ENCODE measurements at places on chromosomes 4 and X.

DNA sequence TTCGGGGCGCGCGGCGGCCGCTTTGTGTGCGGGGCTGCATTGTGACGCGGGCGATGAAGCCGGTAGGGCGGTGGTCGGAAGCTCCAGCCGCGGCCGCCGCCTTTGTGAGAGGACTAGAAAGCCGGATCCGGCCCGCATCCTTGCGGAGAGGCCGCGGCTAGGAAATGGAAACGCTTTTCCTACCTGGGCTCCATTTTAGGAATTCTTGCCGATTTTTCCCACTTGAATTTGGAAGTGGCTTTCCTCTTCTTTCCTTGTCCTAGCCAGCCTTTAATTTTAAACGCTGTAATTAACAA is 708 bp downstream of the TMSB4X start:
- DNase-seq, result no peak

GRCh38 chrX:111649638-111650037 is 31.3 kb upstream of the ALG13 start:
- no peak for DNase-seq

GRCh38 chrX:71814123-71814912 is 51.2 kb downstream of the CXorf49B start:
- no peak for DNase-seq

DNA sequence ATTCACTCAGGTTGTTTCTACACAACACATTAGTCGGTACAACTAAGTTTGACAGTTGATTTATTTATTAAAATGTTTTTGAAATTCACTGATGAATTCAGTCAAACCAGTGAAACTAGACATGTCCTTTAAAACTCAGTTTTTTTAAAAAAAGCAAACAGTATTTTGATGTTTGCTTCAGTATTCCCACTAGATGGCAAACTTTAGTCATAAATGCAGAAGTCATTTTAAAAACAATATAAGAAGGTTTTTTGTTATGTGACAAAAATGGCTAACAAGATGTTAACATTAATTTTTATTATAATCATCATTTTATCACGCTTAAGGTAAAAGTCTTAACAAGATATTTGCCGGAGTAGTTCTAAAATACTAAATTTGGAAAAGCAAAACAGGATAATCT is 1337.8 kb upstream of the DIAPH2 start:
- DNase-seq, result no peak

GRCh38 chr4:138452826-138453225 is 210.7 kb upstream of the SLC7A11 start:
- DNase-seq, result no peak

DNA sequence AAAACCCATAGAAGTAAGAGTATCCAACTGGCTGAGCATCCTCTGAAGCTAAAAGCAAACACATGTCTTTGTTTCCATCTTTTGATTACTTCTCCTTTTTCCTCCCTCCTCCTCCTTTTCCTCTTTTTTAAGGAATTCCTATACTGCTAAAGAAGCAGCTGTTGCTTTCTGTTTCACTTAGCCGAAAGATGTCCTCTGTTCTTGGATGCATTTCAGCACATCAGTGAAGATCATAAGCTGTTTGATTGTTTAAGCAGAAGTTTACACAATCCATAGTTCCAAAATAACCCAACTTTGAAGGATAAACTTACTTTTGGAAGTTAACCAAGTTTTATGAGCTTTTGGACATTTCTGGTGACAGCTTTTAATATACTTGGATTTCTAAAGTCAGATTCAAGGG is 55.1 kb upstream of the TNIP3 start:
- DNase-seq, result no peak

GRCh38 chrX:40260146-40260747 is 162.5 kb upstream of the BCOR start:
- DNase-seq, result no peak

GRCh38 chrX:10079231-10079630 is 77.5 kb upstream of the CLCN4 start:
- no peak for DNase-seq

GRCh38 chrX:110250847-110251246 is 67.0 kb downstream of the AMMECR1 start:
- DNase-seq, result no peak

GRCh38 chr4:129583868-129584267 is 487.9 kb downstream of the C4orf33 start:
- no peak for DNase-seq

- no peak for DNase-seq
Observed at GRCh38 chrX:20352504-20352903, 85.8 kb upstream of the RPS6KA3 start.

DNA sequence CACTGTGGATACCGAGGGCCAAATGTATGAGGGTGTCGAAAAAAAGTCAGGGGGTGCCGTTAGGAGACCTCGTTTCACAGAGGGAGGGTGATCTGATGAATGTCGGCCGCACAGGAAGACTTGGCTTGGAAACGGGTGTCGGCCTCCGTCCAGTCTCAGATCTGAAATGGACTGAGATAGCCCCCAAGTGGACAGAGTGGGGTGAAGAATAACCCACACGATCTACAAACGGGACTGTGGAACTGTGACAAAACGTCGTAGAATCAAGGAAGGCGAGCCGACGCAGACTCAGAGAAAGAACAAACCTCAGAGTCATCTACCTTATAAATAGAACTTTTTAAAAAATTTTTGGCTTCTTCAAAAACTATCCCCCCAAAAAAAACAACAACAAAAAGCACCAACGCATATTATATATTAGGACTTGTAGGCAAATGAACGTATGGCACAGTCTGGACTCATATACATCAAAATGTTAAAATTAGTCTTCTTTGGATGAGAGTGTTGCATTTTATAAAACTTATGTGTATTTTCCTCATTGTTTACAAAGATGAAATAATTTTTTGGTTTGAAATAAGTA is 63.8 kb upstream of the IRF2 start:
- DNase-seq, result no peak

DNA sequence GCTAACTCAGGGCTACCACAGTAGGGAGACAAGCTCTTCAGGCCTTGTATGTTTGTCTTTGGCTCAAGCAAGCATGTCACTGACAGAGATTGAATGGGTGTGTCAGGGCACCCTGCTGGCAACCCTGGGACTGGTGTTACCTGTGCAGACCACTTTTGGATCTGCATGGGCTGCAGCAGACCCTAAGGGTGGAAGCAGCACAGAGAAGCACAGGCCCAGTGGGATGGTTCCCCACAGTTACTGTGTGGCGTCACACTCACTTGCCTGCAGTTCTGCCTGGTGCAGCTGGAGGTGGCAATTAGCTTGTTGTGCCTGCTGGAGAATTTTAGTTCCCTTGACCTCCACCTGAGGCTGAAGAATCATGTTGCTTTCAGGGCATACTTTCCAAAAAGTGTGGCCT is 46.0 kb downstream of the ZNF185 start:
- DNase-seq, result no peak

- DNase-seq, result no peak
Observed at GRCh38 chrX:10514891-10515290, 105.5 kb downstream of the MID1 start.

GRCh38 chr4:10732914-10733415 is 48.4 kb upstream of the CLNK start:
- no peak for DNase-seq

- DNase-seq, result no peak
Observed at GRCh38 chr4:23970201-23970850, 80.5 kb upstream of the PPARGC1A start.

GRCh38 chrX:49844611-49845010 is 15.5 kb downstream of the PAGE4 start:
- no peak for DNase-seq

GRCh38 chr4:150647008-150647407 is 65.1 kb downstream of the MAB21L2 start:
- no peak for DNase-seq

DNA sequence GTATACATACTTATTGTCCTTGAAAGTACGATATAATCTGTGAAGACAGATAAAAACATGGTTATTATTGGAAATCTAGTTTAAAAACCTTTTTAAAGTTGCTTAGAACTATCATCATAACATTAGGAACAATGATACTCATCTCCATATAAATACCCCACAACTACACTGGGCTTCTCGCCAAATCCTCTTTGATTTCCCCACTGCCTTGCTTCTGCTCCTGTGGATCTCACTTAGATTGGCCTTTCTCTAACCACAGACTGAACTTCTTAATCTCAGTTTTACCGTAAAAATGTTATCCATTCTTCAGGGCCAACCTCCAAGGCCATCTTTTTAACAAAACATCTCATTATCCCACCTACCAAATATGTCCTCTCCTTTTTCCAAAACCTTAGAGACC is 77.6 kb downstream of the PRKG2 start:
- DNase-seq, result no peak

All from iPS DF 19.7 (cell line).